Sciatic nerve (tissue), 2 donors: ENCODE measurements at places on chromosomes 6 and 20. TPM values are rescaled to one million over a fixed set of nuclear protein-coding genes. Genes with fewer than 3 reads are reported as not detected.

DNA sequence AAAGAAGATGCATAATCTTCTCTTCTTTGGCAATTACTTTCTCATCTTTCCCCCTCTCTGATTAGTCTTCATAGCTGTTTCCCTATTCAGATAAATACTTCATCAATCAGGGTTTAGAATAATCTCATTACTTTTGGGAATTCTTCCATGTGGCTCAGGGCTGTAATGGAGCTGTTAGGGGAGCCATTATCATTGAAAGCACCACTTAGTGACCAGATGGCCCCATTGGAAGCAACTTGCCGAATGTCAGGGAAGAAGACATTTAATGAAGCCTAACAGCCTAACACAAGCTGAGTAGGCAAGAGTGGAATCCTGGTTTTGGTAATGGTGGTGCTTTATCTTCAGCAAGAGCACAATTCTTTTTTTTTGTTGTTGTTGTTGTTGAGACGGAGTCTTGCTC lies 45.0 kb downstream of the TIAM2 start:
- no peak for DNase-seq

Gene MUC22
- total RNA-seq = not detected

Gene ISM1
- 24.1 TPM for total RNA-seq

Gene TCP11
- not detected for total RNA-seq

GRCh38 chr6:41073968-41074691 lies 1.4 kb downstream of the NFYA start:
- DNase-seq = no peak

Gene LTB
- 4.0 TPM for total RNA-seq

DNA sequence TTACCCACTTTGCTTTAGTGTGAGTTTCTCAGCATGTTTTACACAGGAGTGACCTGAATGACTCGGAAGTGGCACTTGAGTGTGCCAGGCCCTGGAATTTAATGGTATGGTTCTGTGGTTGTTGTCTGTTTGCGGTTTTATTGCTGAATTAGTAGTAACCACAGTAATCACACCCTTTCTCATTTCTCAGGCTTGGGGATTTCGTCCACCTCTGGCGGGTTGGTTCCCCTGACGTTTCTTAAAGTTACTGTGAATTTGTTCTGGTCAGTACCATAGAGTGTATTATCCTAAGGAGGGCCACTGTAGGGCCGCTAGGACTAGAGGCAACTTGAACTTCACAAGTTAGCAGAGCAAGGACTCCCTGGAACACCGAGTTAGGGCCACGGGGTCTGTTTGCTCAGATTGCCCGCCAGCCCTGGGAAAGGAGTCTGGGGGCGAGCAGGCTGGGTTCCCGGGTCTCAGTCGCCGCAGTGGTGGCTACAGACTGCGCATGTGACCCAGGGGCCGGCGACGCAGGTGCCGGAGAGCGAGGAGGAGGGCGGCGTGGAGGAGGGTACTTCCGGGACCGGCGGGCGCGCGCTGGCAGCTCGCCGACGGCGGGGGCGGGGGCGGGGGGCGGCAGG lies 546 bp upstream of the KLHL32 start:
- DNase-seq = no peak

- no peak for DNase-seq
Observed at GRCh38 chr6:70130865-70131264, 172.0 kb downstream of the COL9A1 start.
